ENCODE measurements at places on chromosomes 6 and 20. TPM values are rescaled to one million over a fixed set of nuclear protein-coding genes. Genes with fewer than 3 reads are reported as not detected.

GRCh38 chr6:29627755-29628418, 5.1 kb downstream of the GABBR1 start:
- peak; percentile 45 for DNase-seq

DNA sequence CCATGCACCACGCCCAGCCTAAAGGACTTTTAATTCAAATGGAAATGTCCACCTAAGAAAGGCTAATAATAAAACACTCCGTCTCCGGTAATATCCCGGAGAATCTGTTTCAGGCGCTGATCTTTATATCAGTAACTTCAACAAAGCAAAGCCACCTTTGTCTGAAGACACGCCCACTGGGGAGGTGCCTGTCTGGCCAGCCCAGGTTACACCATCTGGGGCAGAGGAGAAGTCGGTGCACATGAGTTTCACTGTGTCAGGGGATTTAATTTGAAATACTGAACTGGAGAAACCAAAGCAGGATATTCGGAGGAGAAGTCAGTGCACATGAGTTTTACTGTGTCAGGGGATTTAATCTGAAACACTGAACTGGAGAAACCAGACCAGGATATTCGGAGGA, 9.4 kb downstream of the SERPINB6 start:
- no peak for DNase-seq

PREP gene
- total RNA-seq: 44.3 TPM

DNA sequence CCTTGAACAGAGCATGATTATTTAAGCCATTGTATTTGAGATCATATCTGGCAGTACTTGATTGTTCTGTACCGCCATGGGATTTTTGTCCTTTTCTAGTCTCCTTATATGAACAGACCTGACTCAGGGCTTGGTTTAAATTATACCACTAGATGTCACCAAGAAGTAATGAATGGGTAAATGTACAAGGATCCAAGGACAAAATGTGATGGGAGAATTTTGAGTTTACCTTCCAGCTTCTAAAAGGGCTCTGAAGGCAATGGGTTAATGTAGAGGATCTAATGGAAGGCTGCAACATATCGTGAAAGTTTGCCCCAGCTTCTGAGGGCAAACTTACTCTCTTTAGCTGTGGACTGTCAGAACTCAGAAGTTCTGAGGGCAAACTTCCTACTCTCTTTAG, 12.0 kb downstream of the RNF8 start:
- DNase-seq: no peak

GRCh38 chr6:122872311-122872710, 83.3 kb downstream of the SMPDL3A start:
- DNase-seq: no peak

SIRPD gene
- total RNA-seq: 0.15 TPM

All from activated CD4-positive, alpha-beta memory T cell treated with anti-CD3 and anti-CD28 coated beads, Interleukin-2, amount 10 ng/mL, durations not matched to agents 7 days and 5 days (primary cell).